ENCODE measurements at places on chromosomes 4 and X. TPM values are rescaled to one million over a fixed set of nuclear protein-coding genes. Genes with fewer than 3 reads are reported as not detected.

The DMP1 gene
- not detected for total RNA-seq

- DNase-seq, result no peak
Measured at GRCh38 chr4:170497689-170498088, 407.9 kb upstream of the AADAT start.

DNA sequence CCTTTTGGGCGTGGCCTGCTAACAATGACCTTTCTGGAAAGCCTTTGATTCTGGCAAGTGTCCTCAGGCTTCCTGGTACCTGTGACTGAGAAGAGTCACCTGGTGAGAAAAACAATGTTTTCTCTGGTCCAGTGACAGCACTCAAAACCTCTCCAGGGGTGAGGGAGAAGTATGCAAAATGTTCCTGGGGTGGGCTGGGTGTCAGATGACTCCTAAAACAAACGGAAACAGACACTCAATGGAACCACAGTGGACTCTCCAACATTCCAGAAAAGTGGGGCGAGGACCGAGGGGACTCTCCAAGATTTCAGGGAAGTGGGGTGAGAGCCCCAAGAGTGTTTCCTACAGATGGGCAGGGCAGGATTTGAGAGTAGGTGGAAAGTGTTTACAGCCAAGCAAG lies 69.5 kb downstream of the ANAPC4 start:
- DNase-seq, result no peak

The CT47B1 gene
- not detected for total RNA-seq

DNA sequence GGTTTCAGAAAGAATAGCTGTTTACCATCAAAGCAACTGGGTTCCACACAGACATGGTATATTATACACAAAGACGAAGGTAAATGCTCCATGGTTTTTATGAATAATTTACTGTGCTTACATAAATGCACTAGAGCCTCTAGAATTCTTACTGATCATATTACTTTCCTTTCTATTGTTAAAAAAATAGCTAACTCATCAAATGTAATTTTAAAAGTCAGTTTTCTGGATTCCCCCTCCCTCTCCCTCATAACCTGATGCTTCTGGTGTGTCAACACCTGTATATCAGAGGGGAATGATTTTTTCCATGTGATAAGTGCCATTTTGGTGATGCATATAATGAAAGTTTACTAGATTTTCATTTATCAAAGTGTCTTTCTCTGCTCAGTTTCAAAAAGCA lies 31.1 kb upstream of the LEF1 start:
- no peak for DNase-seq

- DNase-seq, result no peak
Measured at GRCh38 chrX:31449965-31450364, 378.1 kb upstream of the FTHL17 start.

The TRAM1L1 gene
- 0.43 TPM for total RNA-seq

- no peak for DNase-seq
Measured at GRCh38 chrX:45518552-45518951, 317.9 kb upstream of the DIPK2B start.

- no peak for DNase-seq
Measured at GRCh38 chrX:46935295-46935694, 23.1 kb downstream of the JADE3 start.

DNA sequence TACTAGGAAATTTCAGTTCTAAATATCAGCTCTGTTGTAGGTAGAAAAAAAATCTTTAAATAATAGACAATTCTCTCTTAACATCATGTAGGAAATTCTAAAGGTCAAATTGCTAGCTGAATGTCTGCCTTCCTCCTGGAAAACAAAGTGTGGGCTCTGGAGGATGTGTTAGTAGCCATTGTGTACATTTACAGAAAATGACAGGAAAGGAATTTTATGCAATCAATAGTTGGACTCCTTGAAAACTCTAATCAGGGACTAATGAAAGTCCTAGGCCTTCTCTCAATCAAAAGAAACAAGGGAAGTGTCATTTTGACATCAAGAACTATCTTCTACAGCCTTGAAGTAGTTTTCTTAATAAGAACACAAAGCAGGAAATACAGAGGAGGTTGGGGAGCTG lies 174.6 kb downstream of the ANKRD50 start:
- no peak for DNase-seq
